ENCODE measurements at places on chromosomes 4 and X.

DNA sequence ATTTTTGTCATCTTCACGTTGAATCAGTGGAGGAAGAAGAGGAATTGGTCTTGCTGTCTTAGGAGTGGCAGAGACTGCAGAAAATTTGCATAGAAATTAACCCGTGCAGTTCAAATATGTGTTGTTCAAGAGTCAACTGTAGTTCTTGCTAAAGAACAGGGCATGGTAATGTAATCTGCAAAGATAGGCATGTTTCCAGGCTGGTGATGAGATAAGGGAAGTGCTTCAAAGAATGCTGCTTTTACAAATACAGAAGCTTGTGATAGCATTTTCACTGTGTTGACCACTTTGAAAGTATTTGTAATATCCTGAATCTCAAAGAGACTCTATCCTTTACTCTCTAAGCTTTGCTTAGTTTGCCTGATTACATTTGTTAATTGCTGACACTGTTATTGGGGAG, 60.1 kb downstream of the PRRG1 start:
- DNase-seq = no peak

GRCh38 chr4:161650812-161651211, 513.0 kb downstream of the FSTL5 start:
- DNase-seq = no peak

GRCh38 chr4:81040012-81040659, 9.6 kb downstream of the BMP3 start:
- DNase-seq = peak; percentile 4

- no peak for DNase-seq
Measured at GRCh38 chr4:117771647-117772337, 262.5 kb upstream of the NDST3 start.

DNA sequence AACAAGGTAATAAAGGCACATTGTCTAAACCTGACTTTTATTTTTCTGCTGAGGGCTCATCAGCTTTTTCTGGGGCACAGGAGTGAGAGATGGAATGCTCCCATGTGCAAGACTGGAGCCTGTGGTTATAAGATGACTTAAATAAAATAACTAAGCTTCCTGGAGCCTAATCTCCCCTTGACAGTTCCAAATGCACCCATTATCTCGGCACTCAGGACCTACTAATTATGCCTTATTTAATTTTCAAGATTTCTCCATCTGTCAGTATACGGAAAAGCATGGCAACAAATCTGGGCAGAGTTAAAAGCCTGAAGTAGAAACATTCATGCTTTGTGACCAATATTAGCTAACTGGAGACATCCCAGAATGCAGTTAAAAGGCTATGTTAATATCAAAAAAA, 416.7 kb upstream of the TEX13C start:
- no peak for DNase-seq

GRCh38 chr4:88865046-88865445, 167.4 kb upstream of the NAP1L5 start:
- DNase-seq = no peak

- no peak for DNase-seq
Measured at GRCh38 chr4:13498469-13498868, 14.3 kb upstream of the RAB28 start.

DNA sequence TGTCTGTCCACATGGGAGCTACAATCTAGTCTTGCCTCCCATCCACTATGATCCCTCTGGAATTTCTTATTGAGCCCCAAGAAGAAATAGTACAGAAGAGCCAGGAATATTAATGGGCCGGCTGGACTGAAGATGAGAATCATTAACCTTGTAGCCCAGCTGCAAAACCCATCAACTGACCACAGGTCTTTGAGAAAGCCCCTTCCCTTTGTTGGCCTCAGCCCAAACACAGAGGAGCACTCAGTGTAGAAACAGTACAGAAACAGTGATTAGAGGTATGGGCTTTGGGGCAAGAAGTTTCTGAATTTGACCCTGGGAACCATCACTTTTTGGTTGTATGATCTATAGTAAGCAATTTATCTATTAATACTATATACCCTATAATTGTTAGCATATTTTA, 76.8 kb upstream of the RAB40AL start:
- DNase-seq = no peak

DNA sequence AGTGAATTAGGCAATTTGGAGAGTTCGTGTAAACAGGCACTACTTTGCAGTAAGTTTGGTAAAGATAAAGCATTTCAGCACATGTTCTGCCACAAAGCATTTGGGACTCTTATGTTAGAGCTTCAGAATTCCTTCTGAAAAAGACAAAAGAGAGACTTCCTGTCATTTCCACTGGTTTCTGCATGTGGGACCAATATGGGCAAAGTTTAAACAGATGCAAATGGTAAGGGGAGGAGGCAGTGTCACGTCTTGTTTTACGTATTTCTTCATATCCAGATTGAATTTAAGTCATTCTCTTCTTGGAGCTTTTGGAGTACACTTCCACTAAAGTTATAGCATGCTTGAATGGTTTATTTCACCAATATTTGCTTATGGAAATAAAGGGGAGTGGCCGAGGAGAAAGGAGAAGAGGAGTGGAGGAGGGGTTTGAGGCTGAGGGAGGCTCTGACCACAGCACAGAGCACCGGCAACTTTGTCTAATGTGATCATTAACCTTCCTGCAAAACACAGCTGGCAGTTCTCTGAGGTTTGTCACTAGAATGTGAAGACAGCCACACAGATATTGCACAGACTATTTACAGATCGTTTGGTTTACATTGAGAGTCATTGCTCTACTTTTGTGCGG, at the start of gene APELA:
TSS of gene APELA (plus strand) at position 479 of the 625 bp plus-strand sequence. CDS start 154 bp downstream, outside the sequence.
- DNase-seq = no peak

DNA sequence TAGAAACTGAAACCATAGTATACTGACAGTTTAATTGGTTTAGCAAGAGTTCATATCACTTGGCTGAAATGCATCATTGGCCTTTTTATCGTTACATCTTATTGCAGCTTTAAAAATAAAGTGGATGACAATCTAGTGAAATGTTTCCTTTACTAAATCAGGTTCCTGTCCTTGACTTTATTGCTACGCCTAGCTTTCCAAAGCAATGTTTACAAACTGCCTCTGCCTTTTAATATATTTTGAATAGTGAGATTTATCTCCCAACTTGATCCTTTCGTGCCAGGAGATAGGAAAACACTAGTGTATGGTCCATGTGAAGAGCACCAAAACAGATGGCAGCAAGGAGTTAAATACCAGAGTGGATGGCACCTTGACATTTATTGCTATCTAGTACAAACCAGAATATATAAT, 67.0 kb downstream of the GPC3 start:
- DNase-seq = no peak

- DNase-seq = no peak
Measured at GRCh38 chrX:135383249-135383648, 38.5 kb upstream of the SMIM10L2A start.

DNA sequence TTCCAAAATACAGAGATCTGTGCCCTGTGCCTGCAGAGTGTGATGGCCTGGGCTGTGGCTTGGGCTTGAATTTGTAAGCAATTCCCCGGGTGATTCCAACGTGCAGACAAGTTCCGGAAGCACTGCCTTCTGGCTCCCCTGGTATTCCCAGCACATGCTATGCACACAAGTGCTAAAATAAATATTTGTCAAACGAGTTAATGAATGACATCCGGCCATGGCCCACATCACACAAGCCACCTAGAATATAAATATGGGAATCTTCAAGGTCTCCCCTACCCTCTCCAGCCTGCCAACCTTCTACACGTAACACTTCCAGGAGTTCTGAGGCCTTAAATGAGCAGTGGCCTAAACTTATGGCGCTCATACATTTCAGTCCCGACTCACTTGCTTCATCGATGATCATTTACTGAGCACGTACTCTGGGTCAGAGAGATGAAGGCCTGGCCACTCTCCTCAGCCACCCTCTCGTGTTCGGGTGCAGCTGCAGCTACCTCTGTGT, 21.3 kb downstream of the DCTD start:
- DNase-seq = no peak

- no peak for DNase-seq
Measured at GRCh38 chr4:77355731-77356130, 198.7 kb downstream of the CCNG2 start.

GRCh38 chr4:143653031-143653430, 47.4 kb downstream of the FREM3 start:
- no peak for DNase-seq

DNA sequence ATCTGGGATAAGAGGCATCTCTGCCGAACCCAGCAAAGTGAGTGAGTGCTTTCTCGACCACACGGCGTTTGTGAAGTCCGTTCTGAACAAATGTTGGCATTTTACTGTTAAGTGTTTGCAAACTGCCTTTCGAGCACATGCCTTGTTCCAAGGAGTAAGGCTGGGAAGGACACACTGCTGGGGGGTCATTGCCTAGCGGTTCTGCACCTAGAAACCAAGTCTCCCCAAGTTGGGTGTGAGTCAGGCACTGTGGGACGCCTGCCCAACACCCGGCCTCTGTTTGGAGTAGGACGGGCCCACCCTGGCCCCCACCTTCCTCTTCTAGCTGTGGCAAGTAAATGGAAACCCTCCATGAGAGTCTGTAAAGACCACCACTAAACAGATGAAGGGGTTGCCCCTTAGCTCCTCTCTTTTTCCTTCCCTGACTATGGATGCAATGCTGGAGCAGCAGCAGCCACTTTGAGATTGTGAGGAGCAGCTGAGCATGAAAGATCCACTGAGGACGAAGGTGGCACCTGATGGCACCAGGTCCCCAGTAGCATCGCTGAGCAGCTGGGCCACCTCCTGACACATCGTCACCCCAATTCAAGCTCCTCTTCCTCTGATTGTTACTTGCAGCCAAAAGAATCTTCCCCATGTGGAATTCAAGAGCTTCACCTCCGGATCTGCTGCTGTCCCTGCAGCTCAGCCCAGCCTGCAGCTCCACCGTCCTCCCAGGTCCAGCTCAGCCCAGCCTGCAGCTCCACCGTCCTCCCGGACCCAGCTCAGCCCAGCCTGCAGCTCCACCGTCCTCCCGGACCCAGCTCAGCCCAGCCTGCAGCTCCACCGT, 6.3 kb downstream of the CPLX1 start:
- DNase-seq = no peak

DNA sequence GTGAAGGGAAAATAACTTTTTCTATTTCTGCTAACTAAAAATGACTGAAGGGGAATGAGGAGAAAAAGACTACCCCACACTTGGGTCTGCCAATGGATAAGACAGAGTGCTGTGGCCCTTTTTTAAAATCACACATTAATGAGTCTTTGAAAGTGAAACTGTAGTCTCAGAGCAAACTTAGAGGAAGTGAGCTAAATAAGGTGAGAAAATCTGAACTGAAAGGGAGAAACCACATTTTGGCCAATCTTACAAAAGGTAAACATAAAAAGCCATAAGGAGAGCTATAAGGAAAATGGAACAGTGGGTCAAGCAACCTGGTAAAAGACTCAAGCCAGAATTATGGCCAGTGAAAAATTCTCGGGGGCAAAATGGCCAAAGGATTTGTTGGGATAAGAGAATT, 755.1 kb upstream of the IGFBP7 start:
- no peak for DNase-seq

DNA sequence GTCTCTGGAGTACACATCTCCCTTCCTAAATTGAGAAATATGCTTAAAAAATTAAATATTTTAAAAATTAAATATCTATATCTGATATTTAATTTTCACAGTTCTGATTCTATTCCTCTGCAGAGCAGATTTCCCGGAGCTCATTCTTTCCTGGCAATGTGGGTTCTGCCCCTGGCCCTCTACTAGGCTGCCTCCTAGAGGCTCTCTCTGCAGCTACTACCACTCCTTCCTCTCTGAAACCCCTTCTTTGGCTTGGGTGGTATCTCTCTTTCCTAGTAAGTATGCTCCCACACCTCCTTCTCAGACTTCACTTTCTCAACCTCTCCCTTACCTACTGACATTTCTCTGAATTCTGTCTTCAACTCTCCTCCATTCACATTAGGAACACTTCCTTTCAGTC, 45.3 kb downstream of the RPGR start:
- DNase-seq = no peak

- no peak for DNase-seq
Measured at GRCh38 chr4:116180157-116180601, 905.2 kb downstream of the TRAM1L1 start.

- no peak for DNase-seq
Measured at GRCh38 chr4:127968586-127968985, 3.4 kb downstream of the ABHD18 start.

- DNase-seq = no peak
Measured at GRCh38 chr4:156896527-156896926, 75.1 kb downstream of the PDGFC start.

DNA sequence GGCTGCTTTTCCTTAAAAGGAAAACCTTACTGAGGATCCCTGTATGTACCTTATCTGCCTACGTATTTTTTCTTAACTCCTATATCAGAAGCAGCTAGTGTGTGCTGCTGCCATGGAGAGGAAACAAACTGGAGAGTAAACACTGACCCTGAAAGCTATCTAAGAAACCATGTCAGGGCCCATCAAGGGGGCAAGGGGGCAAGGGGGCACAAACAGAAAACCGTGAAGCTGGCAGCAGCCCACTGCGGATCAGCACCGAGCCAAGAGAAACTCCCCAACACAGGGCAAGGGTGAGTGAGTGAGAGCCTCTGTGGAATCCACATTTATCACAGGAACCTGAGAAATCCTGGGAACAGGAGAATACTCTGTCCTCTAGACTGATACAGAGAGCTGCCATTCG, 1204.2 kb downstream of the PCDH18 start:
- DNase-seq = no peak

DNA sequence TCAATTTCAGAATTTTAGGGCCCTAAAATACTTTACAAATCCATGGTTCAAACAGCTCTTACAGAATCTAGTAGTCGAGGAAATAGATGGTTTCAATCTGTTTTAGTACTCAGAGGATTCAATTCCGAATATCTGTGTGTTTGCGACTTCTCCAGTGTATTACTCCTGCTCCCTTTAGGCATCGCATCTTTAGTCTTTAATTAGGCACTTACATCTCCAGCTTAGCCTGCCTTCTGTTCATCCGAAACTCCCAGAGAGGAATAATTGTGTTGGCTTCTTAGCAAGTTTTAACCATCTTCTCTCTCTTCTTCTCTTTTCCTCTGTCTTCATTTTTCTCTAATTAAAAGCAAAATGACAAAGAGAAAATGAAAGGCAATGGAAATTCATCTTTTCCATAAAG, 1901.3 kb upstream of the TENM3 start:
- DNase-seq = no peak

DNA sequence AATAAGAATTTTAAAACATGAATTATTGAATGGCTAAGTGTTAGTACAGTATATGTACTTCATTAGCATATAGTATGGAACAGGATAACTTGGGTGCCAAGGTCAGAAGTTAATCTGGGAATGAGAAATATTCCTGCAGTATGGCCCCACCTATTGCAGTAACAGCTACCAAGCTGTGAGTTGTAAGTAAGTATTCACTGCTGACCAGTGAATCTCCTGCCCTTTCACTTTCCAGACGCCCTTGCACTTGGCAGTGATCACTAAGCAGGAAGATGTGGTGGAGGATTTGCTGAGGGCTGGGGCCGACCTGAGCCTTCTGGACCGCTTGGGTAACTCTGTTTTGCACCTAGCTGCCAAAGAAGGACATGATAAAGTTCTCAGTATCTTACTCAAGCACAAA, 105.1 kb downstream of the NFKB1 start:
- no peak for DNase-seq

DNA sequence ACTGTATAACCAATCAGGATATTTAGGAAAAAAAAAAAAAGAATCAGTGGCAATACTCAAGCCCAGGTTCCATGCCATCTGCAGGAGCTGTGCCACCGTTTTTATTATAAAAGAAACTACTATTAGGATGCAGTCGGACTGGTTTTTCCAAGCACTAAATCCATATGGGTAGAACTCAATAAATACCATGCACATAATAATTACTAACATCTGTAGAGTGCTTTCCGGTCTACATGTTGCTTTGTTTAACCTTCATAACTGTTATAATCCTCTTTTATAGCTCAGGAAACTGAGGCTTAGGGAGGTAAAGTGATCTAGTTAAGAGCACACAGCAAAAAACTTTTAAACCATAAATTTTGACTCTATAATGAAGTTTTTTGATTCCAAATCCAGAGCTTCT, 24.0 kb downstream of the ARSJ start:
- no peak for DNase-seq
